ENCODE measurements at places on chromosomes 13 and 19.
A peak's percentile ranks its signal among the peaks of the same experiment; 100 is the strongest.

DNA sequence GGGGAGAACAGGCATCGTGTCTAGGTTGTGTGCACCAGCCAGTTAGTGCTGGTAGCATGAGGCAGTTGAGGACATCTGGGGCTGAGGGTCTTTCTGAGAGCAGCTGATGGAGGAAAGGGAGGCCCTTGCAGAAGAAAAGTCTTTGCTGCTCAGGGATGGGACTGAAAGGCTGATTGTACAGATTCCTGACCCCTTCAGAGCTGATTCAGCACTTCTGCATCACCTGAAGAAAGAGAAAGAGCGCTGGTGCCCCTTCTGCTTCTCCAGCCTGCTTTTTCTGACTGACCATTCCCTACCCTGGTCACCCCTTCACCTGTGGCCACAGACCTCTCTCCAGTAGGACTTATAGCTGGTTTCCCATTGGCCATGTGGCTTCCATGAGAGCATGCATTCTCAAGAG lies 476.2 kb downstream of the TSHZ3 start:
- DNase-seq: no peak

DNA sequence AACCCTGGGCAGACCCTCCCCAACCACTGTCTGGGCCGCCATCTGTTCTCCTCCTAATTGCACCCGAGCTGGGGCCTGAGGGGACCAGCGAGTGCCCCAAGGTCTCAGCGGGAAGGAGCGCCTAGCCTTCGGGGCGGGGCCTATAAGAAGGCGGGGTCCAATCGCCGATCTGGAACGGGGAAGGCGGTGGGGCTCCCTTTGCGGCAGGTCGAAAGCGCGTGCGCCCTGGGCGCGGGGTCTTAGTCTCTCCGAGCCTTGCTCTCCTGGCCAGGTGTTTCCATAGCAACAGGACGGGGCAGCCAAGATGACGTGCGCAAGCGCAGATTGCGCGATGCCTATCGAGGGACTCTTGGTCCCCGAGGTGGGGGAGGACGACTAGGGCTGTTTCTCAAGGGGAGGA lies 2.8 kb downstream of the MAST1 start:
- DNase-seq: no peak

DNA sequence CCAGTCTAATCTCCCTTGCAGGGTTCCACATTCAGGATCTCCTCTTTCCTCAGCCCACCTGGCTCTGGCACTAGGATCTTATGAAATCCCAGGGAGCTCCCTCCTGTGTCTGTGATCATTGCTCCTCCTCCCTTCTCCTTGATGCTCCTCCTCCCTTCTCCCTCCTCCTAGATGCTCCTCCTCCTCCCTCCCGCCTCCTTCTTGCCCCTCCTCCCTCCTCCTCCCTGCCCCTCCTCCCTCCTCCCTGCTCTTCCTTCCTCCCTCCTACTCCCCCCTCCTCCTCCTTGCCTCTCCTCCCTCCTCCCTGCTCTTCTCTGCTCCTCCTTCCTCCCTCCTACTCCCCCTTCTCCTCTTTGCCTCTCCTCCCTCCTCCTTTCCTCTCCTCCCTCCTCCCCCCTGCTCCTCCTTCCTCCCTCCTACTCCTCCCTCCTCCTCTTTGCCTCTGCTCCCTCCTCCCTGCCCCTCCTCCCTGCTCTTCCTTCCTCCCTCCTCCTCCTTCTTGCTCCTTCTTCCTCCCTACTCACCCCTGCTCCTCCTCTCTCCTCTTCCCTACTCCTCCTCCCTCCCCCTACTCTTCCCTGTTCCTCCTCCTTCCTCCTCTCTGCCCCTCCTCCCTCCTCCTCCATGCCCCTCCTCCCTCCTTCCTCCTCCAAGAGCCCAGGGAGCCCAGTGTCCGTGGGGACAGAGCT lies 14.9 kb upstream of the ZBTB7A start:
- DNase-seq: no peak

- DNase-seq: no peak
Measured at GRCh38 chr19:16940626-16941025, 51.8 kb downstream of the F2RL3 start.

DNA sequence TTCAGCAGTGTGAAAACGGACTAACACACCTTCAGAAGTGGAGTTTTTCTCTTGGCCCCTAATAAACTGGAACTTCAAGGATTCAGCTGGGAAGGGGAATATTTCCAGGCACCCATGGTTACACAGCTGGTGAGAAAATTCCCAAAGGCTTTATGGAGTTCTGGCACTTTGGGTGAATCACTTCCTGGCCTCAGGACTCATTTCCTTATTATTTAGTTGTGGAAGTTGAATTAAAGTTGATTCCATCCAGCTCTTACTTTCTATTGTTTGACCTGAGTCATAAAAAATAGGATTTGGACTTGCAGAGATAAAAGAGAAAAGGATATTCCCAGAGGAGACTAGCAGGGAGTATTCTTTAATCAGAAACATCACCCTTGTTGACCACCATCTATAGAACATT lies 882.1 kb downstream of the UQCRFS1 start:
- no peak for DNase-seq

- DNase-seq: no peak
Measured at GRCh38 chr13:54489359-54489758, 1460.7 kb downstream of the OLFM4 start.

DNA sequence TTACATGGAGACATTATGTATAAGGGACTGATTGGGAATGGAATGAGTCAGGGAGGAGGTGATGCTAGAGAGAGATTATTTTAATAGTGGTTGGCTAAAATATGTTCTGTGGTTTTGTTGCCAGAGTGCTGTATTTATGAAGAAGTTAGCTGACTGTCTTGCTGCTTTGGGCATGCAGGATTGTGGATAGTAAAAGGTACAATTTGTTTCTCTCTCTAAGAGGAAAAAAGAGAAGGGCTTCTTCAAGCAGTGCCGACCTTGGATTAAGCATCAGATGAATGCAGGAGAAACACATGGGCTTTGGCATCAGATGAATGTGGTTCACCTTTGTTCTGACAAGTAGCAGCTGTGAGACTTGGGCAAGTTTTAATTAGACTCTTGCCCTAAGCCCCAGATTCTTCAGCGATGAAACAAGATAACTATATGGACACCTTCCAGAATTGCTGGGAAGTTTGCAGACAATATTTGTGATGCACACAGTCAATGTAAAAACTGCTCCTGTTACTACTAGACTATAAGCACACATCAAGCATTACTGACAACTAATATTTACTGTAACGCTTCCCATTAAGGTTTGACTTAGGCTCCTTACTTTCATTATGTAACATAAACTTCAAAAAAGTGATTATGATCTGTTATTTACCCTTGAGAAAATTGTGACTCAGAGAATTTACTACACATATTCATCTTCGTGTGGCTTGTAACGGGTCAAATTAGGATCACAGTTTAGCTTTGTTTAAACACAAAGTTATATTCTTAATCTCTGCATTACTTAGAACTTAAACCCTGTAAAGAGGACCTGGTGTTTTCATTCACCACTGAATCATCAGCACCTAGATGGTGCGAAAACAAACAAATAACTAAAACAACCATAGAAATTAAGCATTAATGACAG lies 824.0 kb downstream of the PCDH9 start:
- DNase-seq: no peak

- DNase-seq: no peak
Measured at GRCh38 chr19:14677464-14677863, 2.8 kb upstream of the ADGRE3 start.

DNA sequence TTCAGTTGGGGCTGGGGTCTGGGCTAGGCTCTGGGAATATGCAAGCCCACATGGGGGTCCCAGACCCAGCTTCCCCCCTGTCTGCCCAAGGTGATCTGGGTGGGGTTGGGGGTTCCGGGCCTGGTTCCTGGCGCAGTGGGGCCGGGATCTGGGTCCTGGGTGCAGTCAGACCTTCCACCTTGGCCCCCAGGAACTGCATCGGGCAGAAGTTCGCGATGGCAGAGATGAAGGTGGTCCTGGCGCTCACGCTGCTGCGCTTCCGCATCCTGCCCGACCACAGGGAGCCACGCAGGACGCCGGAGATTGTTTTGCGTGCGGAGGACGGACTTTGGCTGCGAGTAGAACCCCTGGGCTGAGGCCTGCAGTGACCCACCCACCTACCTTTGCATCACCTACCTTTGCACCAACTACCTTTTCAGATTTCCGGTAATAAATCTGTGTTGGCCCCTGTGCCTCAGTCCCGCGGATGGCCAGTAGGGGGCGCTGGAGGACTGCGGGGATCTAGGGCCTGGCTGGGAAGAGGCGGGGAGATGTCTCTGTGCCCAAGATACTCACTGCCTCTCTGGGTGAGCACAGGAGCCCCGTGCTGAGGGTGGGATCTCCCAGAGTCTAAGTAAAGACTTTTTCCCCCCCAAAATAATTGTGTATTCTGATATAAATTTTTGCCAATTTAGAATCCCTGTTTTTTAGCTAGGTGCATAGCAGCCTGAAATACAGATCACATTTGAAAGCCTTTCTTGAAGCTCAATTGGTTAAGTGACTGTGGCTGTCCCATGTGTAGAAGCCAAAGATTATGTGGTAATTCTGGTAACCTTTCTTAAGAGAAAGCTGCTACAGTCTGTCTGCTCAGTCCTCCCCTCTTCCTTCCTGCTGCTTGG lies 11.5 kb upstream of the CYP4F3 start:
- DNase-seq: peak; percentile 77

DNA sequence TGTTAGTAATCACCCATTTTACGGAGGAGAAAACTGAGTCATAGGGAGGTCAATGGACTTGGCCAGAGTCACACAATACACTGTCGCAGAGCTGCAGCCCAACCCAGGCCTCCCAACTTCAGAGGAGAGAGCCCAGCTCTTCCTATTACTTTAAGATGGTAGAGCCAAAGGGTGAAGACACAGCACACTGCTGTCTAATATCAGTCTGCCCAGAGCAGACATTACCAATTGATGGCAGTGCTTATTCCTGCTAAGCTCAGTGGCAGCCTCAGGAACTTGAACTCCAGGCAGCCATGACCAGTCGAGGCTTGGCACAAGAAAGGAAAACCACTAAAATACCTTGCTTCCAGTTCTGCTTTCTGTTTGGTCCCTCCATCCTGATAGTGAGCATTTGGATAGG lies 18.4 kb downstream of the TMEM150B start:
- DNase-seq: no peak

- DNase-seq: no peak
Measured at GRCh38 chr13:38213314-38213713, 136.3 kb upstream of the UFM1 start.

GRCh38 chr13:26482451-26483197 lies 74.9 kb upstream of the WASF3 start:
- DNase-seq: peak; percentile 25

- no peak for DNase-seq
Measured at GRCh38 chr19:50562329-50562728, 5.9 kb downstream of the LRRC4B start.

- no peak for DNase-seq
Measured at GRCh38 chr13:49649244-49649962, 21.1 kb downstream of the ARL11 start.

DNA sequence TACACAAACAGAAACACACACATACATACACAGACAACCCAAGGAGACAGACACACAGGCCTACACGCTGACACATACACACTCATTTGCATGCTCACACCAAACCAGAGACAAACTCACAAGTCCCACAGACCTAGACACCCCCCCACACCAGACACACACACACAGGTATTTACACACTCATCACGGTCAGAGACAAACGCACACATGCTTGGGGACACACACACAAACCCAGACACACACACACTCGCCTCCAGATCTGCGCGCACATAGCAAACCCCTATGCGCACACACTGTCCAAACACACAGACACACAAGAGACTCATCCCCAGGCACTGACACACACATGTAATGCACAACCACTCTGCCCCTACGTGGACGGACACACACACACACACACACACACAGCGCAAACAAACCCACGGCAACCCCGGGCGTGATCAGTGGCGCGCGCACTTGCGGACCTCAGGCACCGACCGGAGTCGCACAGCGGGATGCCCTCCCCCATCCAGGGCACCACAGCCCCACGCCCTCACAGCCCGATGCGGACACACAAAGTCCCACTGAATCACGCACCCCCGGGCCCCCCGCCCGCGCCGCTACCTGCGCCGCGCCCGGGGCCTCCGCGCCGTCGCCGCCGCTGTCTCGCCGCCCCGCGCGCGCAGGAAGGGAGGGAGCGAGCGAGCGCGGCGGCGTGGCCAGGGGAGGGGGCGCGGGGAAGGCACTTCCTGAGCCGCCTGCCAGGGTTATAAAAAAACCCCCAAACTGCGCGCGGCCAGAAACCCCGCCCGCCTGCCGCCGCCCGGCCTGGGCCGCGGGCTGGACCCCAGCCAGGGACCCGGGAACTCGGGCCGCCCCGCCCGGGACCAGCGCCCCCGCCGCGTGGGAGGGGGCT lies at the start of gene ADAMTS10:
Gene ADAMTS10, minus strand, starts transcription at position 675 of the 895 bp plus-strand sequence. CDS start 5,005 bp downstream, outside the sequence.
- no peak for DNase-seq
